ENCODE measurements at places on chromosomes 5 and 9.

- no peak for DNase-seq
Measured at GRCh38 chr5:65034029-65034812, 265.5 kb downstream of the CWC27 start.

- DNase-seq: no peak
Measured at GRCh38 chr9:34574571-34574970, 15.0 kb downstream of the CNTFR start.

DNA sequence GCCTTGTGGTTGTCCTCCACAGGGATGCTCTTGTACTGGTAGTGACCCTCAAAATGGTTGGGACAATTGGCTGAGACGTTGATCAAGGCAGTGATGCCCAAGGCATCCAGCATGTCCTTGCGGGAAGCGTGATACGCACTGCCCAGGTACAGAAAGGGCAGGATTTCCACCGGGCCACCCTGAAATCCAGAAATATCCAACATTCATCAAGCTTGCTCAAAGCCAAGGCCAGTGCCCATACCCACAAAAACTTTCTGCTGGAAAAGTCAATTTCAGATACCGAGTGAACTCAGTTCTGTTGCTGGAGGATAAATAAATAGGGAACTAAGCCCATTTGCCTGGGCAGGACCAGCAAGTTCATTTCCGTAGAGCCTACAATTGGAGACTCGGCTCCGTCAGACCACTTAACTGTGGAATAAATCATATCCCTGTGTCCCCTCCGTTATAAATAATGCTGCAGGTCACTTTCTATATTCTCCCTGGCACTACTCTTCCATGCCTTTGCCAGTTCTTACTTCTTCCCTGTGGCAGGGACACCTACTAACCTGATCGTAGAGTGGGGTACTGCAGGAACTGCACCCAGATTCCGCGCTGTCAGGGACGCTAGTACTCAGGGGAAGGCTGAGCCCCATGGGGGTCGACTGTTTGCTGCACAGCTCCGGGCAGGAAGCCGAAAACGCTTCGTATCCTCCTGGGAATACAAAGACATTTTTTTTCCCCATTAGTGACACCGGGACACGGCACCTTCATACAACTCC, 1.2 kb downstream of the DUSP1 start:
- no peak for DNase-seq

GRCh38 chr5:172672681-172673080, 31.6 kb downstream of the NEURL1B start:
- DNase-seq: no peak

- no peak for DNase-seq
Measured at GRCh38 chr9:120740132-120740531, 25.9 kb upstream of the MEGF9 start.

DNA sequence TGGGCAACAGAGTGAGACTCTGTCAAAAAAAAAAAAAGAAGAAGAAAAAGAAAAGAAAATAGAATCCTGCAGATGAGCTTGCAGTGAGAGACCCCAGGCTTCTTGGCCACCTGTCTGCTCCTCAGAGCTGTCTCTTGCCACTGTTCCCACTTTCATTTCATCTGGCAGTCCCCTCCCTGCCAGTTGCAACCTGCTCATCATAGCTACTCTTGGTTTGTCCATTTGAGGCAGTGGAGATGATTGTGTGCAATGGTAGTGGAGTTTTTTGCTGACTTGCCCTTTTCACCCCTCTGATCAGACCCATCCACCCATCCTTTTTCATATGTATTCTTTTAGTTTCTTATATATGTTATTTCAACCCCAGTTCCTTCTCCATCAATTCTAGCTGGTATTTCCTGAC, 28.7 kb downstream of the ANKRD33B start:
- DNase-seq: no peak

GRCh38 chr5:112142769-112143270, 276.3 kb downstream of the EPB41L4A start:
- DNase-seq: no peak

- DNase-seq: peak; percentile 6
Measured at GRCh38 chr5:131171276-131171810, 599 bp downstream of the LYRM7 start.

GRCh38 chr5:178081571-178082243, 31.6 kb upstream of the N4BP3 start:
- no peak for DNase-seq

DNA sequence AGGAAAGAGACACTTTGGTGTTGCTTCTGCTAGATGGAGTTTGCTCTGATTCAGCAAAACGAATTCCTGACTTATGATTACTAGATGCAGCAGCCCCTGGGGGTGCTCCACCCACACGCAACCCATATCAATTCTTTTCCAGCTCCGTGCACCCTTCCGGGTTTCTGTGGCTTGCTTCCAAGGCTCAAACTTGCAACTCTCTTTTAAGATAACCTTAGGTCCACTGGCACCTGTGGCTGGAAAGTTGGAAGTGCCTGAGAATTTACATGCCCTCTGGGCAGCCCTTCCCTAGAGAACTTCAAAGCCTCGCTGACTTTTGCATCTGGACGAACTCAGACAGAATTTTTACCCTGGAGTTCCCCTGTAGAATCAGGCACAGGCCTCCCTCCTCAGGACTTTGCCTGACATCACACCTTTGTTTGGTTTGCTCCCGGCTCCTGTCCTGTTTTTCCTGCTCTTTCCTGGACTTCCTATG, 224.9 kb downstream of the SNX18 start:
- peak; percentile 43 for DNase-seq

- no peak for DNase-seq
Measured at GRCh38 chr5:136042156-136042555, 13.4 kb downstream of the TGFBI start.

GRCh38 chr5:77355080-77355479, 137.0 kb downstream of the WDR41 start:
- no peak for DNase-seq

- no peak for DNase-seq
Measured at GRCh38 chr5:115599924-115600323, 2.4 kb downstream of the TICAM2 start.

GRCh38 chr5:61449804-61450492, 117.9 kb downstream of the ZSWIM6 start:
- peak; percentile 75 for DNase-seq

GRCh38 chr5:168211936-168212335, 79.5 kb upstream of the WWC1 start:
- no peak for DNase-seq

DNA sequence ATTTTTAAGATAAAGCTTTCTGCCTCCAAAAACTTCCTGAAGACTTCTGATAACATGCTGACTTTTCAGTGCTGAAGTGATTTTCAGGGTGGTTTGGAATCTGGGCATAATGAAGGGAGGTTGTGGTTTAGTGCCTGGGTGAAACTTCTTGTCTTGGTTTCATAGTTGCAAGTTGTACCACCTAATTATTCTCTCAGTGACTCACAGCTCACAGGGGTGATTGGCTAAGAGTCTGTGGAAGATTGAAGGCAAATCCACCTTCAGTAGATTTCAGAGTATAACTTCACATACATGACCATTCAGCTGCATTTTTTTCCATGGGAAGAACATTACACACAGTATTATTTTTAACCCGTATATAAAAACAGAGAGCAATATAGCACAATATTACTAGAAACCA, 199.9 kb downstream of the PTTG1 start:
- no peak for DNase-seq

- DNase-seq: no peak
Measured at GRCh38 chr5:59709346-59709821, 184.1 kb downstream of the PDE4D start.

GRCh38 chr5:43874772-43875171, 271.8 kb downstream of the NNT start:
- no peak for DNase-seq

DNA sequence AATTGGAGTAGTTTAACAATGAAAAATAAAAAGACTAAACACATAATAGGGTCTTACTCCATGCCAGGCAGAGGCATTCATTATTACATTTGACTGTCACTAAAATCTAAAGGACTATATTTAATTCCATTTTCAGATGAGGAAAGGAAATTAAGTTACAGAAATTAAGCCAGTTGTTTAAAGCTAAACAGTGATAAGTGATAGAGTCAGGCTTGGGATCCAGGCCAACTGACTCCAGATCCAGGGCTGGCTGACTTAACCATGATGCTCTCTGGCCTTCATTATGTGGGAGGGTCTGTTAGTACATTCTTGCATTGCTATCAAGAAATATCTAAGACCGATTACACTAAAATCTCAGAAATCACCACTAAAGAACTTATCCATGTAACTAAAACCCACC, 107.2 kb downstream of the ARHGEF28 start:
- DNase-seq: no peak

- DNase-seq: peak; percentile 40
Measured at GRCh38 chr9:35816708-35817107, 1.9 kb upstream of the HINT2 start.

DNA sequence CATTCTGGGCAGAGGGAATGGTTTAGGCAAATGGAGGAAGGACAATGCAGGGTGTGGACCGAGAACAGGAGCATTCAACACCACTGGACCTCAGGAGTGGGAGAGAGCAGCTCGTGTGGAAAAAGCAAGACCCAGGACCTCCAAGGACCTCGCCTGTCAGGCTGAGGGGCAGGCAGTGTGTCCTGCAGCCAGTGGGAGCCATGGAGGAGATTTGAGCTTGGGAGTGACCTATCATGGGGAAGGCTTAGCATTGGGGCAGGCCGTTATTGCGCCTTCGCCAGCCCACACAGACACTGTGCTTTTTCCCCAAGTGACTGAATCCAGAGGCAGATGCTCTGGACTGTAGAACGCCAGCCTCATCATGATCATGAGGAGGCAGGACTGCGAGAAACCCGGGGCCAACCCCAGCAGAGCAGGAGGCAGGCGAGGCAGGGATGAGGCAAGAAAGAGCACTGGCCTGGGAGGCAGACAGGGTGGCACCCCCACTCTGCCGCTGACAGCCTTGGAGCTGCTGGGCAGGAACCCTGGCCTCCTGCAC, 3.3 kb downstream of the CDHR2 start:
- DNase-seq: no peak

DNA sequence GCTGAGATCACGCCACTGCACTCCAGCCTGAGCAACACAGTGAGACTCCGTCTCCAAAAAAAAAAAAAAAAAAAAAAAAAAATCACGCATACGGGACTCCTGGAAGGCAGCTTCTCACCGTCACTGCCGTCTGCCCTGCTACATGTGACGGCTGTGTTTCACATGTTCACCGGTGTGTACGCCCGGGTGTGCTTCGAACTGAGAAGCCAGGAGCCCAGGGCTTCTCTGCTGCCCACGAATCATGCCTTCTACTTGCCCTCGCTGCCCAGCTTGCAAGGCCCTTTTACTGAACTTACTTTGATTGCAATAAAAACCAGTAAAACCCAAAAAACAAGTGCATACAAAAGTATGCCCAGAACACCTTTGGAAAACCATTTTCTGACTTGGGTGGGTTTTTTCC, 5.8 kb upstream of the NKD2 start:
- no peak for DNase-seq

DNA sequence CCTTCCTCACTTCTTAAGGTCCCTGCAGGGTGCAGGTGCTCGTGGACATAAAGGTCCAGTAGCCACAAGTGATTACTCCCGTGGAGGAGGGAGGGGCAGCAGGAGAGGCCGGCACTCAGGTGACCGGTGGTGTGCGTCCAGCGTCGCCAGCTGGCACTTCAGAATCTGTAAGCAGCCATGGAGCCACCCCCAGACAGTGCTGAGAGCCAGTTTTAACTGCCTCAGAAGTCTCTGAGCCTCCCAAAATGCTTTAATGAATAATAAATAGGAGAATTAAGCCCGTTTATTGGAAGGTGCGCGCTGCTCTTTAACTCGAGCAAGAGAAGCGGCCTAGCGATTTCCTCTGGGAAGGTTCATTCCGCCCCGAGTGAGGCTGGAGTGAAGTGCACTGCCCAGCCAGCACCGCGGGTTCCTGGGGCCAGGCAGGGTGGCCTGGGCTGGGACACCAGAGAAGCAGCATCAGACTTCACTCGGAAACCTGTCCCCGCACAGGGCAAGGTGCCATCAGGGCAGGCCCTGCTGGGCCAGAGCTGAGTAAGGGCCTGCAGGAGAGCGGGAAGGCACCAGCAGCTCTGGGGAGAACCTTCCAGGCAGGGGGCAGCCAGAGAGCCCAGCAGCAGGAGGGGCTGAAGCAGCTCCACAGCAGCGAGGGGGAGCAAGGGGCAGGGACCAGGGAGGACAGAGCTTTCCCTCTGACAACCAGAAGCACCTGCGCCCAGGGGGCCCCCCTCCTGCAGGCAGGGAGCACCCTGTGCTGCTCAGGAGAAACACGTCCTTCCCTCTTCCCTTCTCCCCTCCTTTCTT, 61.2 kb downstream of the VAV2 start:
- no peak for DNase-seq

DNA sequence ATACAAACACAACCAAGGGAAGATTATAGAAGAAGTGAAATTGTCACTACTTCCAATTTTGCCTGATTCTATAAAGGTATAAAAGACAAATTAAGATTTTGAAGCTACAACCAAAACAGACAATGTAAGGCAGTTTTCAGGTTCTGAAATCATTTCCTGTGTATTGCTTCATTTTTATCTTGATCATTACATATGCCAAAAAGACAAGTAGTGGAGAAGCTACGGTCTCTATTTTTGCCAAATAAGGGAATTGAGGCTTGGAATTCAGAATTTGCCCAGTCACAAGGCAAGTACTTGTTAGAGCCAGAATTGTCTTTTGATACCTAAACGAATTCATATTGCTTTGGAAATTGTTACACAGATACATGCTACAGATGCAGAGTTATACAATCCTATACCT, 20.6 kb downstream of the EDIL3 start:
- no peak for DNase-seq

DNA sequence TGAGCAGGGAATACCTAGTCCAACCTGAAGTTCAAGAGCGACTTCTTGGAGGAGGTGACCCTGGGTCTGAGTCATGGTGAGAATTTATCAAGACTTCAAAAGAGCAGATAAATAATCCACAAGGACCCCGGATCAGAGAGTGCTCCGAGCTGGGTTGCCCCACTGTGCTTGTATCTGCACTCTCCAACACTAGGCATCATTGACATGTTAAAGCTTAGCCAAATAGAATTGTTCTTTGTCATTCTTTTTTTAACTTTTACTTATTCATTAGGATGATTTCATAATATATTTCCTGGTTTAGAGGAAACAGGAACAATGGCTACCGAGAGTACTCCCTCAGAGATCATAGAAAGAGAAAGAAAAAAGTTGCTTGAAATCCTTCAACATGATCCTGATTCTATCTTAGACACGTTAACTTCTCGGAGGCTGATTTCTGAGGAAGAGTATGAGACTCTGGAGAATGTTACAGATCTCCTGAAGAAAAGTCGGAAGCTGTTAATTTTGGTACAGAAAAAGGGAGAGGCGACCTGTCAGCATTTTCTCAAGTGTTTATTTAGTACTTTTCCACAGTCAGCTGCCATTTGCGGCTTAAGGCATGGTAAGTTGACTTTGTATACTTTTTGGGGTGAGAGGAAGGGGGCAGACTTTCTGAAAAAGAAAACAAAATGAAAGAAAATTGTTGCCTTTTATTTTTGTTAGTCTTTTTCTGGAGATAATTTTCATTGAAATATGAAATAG, at the start of gene CARD6:
TSS of gene CARD6 (plus strand) at position 300 of the 738 bp plus-strand sequence. CDS start at position 316, 16 bp downstream.
- peak; percentile 15 for DNase-seq

Measured in urothelium cell line (cell line).